ENCODE measurements at places on chromosomes 5 and 9.

GRCh38 chr5:119340597-119341218 is 15.1 kb upstream of the TNFAIP8 start:
- peak; percentile 91 for DNase-seq

DNA sequence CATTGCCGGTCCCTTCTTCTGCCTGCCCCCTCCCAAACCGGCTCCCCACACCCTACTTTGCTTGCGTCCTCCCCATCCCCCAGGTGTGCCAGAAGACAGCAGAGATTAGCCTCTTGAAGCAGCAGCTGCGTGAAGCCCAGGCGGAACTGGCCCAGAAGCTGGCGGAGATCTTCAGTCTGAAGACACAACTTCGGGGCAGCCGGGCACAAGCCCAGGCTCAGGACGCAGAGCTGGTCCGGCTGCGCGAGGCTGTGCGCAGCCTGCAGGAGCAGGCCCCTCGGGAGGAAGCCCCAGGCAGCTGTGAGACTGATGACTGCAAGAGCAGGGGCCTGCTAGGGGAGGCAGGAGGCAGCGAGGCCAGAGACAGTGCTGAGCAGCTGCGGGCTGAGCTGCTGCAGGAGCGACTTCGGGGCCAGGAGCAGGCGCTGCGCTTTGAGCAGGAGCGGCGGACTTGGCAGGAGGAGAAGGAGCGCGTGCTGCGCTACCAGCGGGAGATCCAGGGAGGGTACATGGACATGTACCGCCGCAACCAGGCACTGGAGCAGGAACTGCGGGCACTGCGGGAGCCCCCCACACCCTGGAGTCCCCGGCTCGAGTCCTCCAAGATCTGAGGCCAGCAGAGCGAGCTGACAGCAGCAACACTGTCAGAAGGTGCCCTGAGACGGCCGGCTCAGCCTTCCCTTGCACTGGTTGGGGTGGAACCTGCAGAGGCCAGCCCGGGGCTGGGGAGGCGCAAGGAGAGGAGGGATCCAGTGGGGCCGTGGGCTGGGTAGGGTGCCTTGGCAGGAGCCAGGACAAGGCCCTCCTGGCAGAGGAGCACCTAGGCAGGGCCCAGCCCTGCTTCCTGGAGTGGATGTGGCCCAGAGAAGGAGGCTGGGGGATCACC is 8.3 kb downstream of the N4BP3 start:
- DNase-seq, result no peak

DNA sequence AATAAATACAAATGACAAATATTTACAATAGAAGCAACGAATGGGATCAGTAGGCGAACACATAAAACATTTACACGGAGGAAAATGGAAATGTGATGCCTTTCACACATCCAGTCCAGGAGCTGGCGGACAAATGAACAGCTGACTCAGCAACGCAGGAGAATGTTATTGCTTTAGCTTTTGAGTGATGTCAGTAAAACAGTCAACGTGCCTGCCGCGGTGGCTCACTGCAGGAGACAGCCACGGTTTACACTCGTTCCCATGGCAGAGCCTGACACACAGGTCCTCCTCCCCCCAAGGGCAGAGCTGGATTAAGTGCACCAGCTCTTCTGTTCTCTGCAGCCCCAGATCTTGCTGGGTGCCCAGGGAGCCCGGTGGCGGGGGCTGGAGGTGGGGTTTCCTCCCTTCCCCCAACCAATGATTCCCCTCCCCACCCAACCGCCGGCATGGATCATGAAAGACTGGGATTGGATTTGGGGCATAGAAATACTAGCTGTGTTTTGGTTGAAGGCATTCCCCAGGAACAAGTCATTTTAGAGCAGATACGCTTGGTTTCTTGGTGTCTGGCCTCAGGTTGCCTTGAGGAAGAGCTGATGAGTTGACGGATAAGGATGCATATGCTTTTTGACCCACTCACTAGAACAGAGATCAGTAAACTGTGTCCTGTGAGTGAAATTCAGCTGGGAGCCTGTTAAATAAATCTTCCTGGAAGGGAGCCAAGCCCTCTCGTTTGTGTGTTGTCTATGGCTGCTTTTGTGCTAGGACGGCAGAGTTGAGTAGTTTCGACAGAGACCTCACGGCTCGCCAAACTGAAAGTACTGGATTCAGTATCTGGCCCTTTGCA is 12.5 kb downstream of the STC2 start:
- no peak for DNase-seq

- no peak for DNase-seq
These were observed 140.8 kb downstream of the TSSK1B start for GRCh38 chr5:113293975-113294310.

GRCh38 chr5:158212917-158213316 is 354.0 kb upstream of the CLINT1 start:
- DNase-seq, result no peak

DNA sequence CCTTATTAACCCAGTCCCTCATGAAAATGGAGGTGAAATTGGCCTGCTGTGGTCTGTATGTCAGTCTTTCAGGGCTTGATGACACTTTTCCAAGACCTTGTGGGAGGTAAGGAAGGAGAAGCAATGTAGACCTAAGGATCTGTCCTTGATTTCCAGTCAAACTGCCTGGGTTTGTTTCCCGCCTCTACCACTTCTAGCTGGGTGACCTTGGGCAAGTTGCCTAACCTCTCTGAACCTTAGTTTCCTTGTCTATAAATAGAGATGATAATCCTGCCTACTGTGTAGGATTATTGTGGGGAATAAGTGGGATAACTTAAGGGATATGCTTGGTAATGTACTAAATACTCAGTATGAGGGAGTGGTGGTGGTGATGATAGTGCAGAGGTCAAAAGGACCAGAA is 59.7 kb downstream of the PPARGC1B start:
- DNase-seq, result no peak

DNA sequence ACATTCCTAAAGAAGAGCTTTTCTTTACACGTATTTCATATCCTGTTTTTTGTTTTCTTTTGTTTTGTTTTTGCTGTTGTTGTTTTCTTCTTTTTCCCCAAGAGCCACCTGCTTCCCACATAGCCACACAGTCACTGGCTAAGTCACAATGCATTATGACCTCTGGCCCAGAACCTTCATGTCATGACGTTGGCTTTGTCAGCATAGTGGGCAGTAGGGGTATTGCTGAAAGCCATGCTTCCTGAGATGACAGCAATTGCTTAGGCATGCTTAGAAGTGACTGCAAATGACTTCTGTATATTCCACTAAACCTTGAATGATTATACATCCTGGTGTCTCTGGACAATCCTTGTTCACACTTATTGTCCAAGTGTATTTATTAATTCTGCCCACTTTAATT is 375.8 kb downstream of the TAF11L14 start:
- DNase-seq, result no peak
